AML-193 (cell line): ENCODE measurements at places on chromosomes 3 and 15.

DNA sequence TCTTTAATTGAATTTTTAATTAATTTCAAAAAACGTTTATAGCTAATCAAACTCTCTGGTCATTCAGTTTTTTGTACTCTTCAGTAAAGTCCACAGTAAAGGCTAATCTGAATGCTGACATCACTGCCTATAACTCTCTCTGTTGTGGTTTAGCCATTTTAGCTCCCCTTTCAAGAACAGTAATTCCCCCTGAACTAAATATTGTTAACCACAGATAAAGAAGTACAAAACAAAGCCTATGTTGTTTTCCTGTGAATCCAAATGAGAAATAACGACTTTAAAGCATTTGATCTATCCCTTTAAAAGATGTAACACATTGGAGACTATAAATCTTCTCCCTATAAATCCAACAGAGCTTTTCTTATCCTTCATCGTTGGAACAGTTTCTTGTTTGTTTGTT, 94.2 kb downstream of the ZBTB20 start:
- DNase-seq: no peak

DNA sequence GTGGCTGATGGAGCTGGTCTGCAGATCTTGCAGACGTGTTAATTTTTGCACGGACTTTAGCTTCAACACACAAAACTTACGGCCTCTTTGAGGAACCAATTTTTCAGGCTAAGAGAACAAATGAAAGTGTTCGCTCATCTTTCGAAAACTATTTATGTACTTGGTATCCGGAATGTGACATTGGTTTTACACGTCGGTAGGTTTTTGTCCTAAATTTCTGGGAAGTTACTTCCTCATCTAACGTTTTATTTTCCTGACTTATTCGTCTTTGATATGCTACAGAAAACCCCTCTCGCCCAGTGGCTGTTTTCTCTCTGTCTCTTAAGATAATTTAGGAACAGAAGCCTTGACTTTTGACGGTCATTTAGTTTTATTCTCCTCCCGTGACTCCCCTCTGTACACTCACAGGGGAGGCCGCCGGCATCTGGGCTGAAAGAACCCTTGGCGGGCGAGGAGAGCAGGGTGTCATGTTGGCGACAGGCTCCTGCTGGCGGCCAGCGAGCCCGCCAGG, 834 bp upstream of the GREM1 start:
- DNase-seq: no peak

GRCh38 chr3:8972639-8973038, 9.4 kb upstream of the RAD18 start:
- DNase-seq: peak; percentile 10

DNA sequence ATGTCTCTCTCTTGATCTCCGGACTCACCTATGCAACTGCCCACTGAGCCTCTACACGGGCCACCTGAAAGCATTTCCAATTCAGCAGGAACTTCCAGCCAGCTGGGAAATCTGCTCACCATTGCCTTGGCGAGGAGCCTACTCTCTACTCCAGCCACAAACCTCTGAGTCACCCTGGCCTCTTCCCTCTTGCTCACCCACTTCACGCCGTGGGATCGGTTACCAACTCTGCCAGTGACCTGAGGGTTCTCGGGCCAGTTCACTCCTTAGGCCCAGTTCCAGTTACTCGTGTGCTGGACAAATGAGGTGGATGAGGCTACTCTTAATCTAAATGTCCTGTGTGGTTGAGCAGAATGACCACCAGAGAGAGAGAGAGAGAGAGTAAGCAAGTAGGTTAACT, 70.1 kb downstream of the CEMIP start:
- no peak for DNase-seq

GRCh38 chr3:113712129-113712528, 15.7 kb upstream of the USF3 start:
- DNase-seq: no peak

DNA sequence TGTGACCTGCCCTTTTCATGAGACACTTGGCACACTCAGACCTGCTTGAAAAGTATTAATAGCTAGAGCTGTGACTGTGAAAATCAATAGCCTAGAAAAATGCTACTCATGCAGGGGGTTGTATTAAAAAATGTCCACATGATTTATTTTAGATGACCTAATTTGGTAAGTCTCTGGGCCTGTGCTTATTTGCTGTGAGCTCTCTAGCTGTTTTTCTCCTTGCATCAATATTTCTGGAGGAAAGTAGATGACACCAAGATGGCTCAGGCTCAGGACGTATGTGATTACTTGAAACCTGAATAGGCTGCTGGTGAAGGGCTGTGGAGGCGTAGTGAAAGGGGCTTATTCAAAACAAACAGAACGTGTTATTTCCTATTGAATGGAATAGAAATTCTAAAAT, 29.5 kb downstream of the KCNAB1 start:
- DNase-seq: no peak

- DNase-seq: no peak
Observed at GRCh38 chr3:193378706-193379105, at the start of gene ATP13A5. Gene ATP13A5 (minus strand): TSS chr3:193378753. CDS start chr3:193378725, 28 bp downstream.

DNA sequence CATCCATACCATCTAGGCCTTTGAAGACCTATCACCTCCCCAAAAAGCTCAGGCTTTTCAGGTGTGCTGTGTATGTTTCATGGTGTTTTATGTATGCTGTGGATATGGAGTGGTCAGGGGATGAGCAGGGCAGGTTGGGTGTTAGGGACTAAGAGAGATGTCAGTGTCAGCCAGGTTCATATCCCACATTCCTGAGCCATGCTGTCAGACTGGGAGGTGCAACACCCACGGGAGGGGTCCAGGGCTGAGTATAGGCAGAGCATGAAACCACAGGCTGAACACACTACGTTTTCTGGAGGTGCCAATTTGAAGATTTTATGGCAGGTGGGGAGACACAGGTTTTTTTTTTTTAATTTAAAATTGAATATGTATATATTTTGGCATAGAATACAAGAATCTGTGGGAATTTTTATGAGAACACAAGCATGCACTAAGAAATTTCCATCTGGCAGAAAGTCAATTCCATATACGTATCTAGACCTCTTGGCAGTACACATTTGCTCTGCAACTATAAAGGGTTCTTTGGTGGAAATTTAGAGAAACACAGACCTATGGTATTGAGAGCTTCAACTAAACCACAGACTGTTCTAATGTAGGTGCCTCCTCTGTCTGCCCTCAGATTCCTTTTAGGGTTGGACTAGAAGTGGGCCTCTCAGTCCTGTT, 101.9 kb upstream of the RNU6-1 start:
- no peak for DNase-seq

- DNase-seq: no peak
Observed at GRCh38 chr3:188627652-188628051, 473.7 kb downstream of the LPP start.

DNA sequence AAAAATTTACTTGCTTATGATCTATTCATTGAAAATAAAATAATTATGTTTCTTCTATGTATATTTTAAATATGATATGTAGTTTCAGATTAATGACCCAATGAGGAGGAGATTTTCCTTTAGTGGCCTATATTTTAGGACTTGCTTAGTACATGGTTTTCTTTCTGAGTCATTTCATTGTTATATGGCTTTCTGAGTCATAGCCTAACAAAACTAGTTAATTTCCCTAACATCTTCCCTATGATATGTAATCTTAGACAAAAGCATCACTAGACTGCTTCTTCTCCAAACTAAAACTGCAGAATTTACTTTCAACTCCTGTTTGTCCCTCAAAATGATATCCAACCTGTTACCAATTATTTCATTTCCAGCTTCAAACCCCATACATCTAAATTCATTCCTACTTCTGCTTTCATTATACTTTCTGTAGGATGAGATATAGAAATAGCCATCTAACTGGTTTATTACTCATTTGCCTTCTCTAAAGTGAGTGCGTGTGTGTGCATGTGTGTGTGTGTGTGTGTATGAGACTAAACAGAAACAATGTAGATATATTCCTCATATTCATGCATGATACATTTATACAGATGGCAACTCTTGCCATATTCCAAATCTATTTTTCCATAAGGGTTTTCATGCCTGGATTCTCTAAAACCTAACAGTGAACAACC, 915.0 kb upstream of the GBE1 start:
- no peak for DNase-seq

GRCh38 chr3:46186471-46187340, 21.4 kb downstream of the CCR1 start:
- DNase-seq: peak; percentile 68

- DNase-seq: no peak
Observed at GRCh38 chr3:14118400-14119381, 6.0 kb downstream of the CHCHD4 start.

DNA sequence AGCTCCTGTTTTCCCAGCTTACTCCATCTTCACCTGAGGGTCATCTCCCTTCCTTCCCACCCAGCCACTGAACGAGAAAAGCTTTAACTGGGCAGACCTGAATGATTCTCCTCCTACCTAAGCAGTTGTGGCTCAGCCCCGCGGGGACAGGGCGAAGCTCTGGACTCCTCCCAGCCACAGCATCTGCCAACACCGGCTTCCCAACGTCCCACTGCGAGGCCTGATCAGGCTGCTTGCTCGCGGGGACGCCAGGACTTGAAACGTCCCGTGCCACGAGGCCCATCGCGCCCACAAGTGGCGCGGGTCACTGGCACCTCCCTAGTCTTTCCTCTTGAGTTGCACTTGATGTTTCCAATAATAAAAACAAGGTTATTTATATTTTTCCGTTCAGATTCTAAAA, at the start of gene SPATA16:
TSS of gene SPATA16 (minus strand) at position 250 of the 400 bp plus-strand sequence. CDS start 23,504 bp downstream, outside the sequence.
- DNase-seq: no peak

- no peak for DNase-seq
Observed at GRCh38 chr3:43390255-43390588, 103.9 kb downstream of the SNRK start.

- no peak for DNase-seq
Observed at GRCh38 chr15:66221126-66221525, 32.4 kb downstream of the MEGF11 start.

DNA sequence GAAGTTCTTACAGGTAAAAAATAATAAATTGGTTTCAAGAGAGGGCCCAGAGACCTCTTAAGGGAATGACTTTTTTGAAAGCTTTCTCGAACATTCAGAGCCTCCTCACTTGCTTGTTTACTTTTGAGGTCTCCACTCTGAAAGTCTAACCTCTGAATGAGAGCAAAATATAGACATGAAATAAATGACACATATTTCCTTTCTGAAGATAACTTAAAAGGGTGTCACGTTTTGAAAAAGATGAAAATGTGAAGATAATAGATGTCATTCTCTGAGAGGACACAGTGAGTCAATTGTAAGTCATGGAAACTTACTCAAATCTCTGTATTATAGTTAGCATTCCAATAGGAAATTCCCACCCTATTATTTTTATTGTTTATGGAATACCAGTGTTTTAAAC, 44.6 kb downstream of the HACD2 start:
- no peak for DNase-seq

DNA sequence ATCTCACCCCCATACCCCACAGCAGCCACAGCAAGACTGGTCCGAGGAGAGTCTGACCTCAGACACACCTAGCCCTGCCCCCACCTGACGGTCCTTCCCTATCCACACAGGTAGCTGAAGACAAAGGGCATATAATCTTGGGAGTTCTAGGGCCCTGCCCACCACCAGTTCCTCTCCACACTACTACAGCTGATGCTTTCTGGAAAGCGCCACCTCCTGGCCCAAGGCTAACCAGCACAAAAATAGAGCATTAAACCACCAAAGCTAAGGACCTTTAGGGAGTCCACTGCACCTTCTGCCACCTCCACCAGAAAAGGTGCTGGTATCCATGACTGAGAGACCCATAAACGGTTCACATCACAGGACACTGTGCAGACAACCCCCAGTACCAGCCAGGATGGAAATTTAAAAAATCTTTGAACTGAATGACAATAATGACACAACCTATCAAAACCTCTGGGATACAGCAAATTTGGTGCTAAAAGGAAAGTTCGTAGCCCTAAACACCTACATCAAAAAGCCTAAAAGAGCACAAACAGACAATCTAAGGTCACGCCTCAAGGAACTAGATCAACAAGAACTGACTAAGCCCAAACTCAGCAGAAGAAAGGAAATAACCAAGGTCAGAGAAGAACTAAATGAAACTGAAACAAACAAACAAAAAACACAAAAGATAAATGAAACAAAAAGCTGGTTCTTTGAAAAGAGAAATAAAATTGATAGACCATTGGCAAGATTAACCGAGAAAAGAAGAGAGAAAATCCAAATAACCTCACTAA, 122.1 kb upstream of the TPRG1 start:
- no peak for DNase-seq

- peak; percentile 99 for DNase-seq
Observed at GRCh38 chr3:46228260-46229242, 13.7 kb upstream of the CCR3 start.
